ENCODE measurements at places on chromosomes 5 and 9. TPM values are rescaled to one million over a fixed set of nuclear protein-coding genes. Genes with fewer than 3 reads are reported as not detected.
A peak's percentile ranks its signal among the peaks of the same experiment; 100 is the strongest.

Gene PRSS3
- total RNA-seq, result not detected

- DNase-seq, result no peak
Observed at GRCh38 chr5:138733509-138733908, 19.7 kb upstream of the CTNNA1 start.

Gene ANKDD1B
- total RNA-seq, result 0.25 TPM

GRCh38 chr5:139113892-139114291 lies 84.3 kb downstream of the SIL1 start:
- no peak for DNase-seq

DNA sequence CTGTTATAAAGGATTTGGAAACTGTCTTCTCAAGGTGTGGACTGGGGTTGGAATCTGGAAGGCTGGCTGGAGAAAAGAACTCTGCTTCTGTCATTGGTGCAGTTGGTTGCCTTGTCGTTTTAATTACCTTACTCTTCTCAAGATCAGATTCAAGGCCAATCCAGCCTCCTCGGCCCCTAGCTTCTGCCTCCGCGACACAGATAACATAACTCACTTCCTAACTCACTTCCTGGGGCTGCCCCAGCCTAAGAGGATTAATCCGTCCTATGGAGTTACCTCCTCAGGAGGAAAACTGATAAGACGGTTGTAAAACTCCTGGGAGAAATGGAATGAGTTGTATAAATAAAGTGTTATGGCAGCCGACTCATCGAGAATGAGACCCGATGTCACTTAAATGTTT lies 389.1 kb upstream of the WWC1 start:
- no peak for DNase-seq

DNA sequence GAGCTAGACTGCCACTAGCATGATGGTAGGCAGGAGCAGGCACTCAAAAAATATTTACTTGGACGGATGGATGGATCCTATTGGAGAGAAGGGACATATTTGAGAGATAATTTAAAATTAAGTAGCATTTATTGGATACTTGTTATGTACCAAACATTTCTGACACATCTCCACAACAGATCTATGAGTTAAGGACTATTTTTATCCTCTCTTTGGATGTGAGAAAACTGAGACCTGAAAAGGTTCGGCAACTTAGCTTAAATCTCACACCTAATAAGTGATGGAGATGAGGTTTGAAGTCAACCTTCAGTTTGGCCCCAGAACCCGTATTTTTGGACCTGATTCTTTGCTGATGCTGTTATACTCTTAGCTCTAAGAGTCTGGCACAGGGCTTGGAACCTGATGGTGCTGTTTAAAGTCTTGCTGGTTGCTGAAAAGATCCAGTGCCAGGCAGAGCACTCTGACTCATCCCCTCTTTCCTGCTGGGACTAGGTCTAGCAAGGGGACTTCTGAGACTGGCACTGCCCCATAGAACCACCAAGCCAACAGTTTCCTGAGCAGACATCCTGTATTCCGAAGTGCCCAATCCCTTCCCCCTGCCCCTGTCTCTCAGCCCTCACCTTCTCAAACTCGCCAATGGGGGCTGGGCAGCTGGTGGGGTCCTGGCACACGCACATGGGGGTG lies 15.6 kb downstream of the SPARC start:
- no peak for DNase-seq

GRCh38 chr5:67831048-67831447 lies 384.5 kb upstream of the PIK3R1 start:
- no peak for DNase-seq

Gene IFNE
- total RNA-seq, result not detected

Gene NRARP
- 4.0 TPM for total RNA-seq

Gene RRAGA
- total RNA-seq, result 70.7 TPM

GRCh38 chr9:124330011-124330697 lies 72.4 kb downstream of the NEK6 start:
- no peak for DNase-seq

- peak; percentile 17 for DNase-seq
Observed at GRCh38 chr9:115923903-115924668, 229.5 kb upstream of the PAPPA start.

DNA sequence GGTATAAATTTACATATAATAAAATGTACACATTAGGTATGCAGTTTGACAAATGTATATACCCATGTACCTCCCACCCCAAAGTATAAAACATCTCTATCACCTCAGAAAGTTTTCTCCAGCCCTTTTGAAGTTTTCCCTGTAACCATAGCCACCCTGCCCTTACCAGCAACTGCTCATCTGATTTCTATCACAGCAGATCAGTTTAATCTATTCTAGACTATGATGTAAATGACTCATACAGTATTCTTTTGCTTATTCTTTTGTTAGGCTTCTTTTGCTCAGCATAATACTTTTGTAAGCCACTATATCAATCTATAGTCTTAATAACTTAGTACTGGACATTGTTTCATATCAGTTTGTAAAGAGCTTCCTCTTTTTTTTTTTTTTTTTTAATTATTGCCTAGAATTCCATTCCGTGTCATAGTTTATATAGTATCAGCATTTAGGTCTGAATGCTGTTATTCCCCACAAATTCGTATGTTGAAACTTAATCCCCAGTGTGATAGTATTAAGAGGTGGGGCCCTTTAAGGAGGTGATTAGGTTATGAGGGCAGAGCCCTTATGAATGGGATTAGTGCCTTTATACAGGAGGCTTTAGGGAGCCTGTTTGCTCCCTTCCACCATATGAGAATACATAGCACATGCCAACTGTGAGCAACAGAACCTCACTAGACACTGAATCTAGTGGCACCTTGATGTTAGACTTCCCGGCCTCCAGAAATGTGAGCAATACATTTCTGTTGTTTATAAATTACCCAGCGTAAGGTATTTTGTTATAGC lies 20.3 kb downstream of the MELK start:
- DNase-seq, result no peak

DNA sequence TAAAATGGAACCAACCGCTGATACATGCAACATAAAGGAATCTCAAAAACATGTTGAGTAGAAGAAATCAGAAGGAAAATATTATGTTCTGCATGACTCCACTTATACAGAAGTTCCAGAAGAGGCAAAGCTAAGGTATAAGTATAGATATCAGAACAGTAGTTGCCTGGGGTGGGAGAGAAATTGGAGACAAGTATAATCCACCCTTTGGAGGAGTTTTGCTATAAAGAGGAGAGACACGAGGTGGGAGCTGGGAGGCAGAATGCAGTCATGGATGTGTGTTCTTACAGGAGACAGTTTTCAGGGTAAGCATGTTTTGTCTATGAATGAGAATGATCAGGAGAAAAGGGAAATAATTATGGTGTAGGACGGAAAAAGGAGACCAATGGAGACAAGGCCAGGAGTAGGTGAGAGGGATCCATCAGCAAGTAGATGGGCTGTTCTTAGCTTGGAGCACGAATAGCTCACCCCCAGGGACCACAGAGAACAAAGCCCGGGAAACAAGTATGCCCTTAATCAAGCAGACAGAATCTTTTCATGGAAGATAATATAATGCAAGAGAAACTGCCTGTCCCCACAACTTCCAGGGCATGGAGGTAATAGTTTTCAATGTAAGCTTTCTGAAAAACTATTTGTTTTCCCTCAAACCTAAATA lies 72.2 kb downstream of the MED27 start:
- DNase-seq, result no peak

GRCh38 chr9:81379655-81380054 lies 309.7 kb downstream of the TLE1 start:
- no peak for DNase-seq

GRCh38 chr5:158634714-158635113 lies 465.0 kb downstream of the EBF1 start:
- DNase-seq, result no peak

DNA sequence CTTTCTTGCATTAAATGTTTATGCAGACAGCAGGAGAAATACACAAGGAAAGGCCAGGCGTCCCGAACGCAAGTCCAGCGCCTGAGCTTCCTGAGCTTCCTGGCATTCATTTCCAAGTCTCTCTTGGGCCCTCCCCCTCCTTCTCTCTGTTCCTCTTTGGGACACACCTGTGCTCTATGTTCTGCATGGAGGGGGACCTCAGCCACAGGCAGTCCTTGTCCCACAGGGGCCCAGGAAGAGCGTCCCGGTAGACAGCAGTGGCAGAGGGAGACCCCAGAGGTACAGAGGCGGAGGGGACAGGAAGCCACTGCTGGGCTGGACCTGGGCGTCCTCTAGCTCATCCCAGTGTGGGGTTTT lies 221.3 kb downstream of the C9orf50 start:
- DNase-seq, result peak; percentile 19

- no peak for DNase-seq
Observed at GRCh38 chr5:107272954-107273353, 397.8 kb downstream of the EFNA5 start.

Gene ADRA1B
- 1.4 TPM for total RNA-seq

GRCh38 chr5:34053133-34053532 lies 10.1 kb upstream of the C1QTNF3 start:
- DNase-seq, result no peak

DNA sequence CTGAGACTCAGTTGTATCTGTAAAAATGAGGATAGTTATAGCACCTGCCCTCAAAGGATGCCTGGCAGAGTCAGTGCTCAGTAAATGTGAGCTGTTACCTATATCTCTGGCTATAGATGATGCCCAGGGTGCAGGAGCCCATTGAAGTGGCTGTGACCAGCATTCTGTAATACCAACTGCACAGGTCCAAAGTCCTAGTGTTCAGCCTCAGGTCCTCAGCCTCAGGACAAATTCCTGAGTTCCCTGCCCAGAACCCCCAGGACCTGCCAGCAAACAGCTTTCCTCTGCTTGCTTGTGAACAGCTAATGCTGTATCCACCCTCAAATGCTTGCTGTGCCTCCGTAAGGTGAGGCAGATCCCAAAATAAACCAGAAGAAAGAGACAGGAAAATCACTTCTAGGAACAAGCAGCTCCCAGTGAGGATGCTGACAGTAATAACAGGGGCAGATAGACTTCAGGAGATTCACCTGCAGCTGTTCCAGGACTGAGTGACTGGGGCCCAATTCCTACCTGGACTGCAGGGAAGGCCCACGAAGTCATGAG lies 80.8 kb downstream of the SIL1 start:
- DNase-seq, result no peak

Gene CCL27
- not detected for total RNA-seq

- DNase-seq, result no peak
Observed at GRCh38 chr5:170483701-170484458, 19.9 kb upstream of the KCNIP1 start.

GRCh38 chr9:133609311-133610098 lies at the start of gene FAM163B:
Gene FAM163B, minus strand, starts transcription at chr9:133609389. Its CDS starts 29,166 bp downstream, at chr9:133580223.
- DNase-seq, result peak; percentile 72

GRCh38 chr9:127949827-127950512 lies 12.3 kb upstream of the DPM2 start:
- no peak for DNase-seq

GRCh38 chr5:138905541-138905940 lies 30.4 kb upstream of the LRRTM2 start:
- no peak for DNase-seq

Gene HTR4
- total RNA-seq, result not detected

GRCh38 chr5:463301-463700 lies 20.3 kb downstream of the EXOC3 start:
- DNase-seq, result no peak
